Stimulated activated CD8-positive, alpha-beta memory T cell treated with anti-CD3 and anti-CD28 coated beads, Interleukin-4, amount 100 ng/mL, for 1 hour (primary cell): ENCODE measurements at places on chromosomes 1 and 21.

DNA sequence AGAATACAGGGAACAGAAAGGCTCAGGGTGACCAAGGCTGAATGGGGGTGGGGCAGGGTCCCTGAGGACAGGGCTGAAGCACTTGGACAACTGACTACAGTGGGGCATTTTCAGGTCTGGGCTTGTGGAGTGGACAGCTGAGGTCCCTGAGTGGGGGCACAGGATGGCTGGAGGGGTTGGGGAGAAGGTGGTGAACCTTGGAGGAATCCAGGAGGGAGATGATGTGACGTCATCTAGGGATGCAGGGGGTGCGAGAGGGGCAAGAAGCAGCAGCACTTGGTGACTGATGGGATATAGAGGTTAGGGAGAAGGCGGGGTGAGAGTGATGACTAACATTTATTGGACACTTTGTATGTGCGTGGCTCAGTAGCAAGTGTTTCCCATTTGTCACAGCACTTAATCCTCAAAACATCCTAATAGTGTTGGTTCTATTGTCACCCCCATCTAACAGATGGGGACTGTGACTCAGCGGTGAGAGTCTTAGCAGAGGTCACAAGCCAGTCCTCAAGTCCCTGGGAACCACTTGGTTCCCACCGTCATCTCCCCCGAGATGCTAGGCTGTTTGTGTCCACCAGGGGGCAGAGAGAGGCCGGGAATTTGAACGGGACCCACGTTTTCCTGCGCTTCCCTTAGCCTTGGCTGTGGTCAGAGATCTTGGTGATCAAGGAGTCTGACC is 27.9 kb upstream of the BMP8B start:
- DNase-seq, result peak; percentile 9

GRCh38 chr1:183287191-183287675 is 101.2 kb downstream of the LAMC2 start:
- no peak for DNase-seq

DNA sequence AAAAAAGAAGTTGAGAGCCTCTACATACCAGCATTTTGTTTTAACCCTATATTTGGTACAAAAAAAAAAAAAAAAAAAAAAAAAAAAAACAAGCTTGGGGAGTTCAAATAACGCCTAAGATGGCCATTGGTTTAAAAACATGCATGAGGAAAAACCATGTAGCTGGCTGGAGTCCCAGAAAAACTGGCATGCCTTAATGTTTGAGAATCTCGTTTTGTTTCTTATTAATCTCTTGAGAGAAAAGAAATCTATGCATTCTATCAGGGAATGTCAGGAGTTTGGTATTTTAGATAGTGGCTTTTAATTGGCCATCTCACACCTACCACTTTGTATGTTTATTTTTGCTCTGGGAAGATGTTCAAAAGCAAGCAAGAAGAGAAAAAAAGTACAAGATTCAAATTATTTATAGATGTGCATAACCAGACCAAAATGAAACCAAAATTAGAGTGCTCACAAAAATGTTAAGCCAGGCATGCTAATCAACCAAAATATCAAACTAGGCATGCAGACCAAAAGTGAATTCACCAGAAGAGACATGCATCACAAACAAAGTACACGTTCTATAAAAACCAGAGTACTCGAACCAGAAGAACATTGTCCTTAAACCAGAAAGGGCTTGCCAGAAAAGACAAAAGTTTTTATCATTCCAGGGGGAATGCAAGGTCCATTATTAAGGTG is 156.6 kb downstream of the AK5 start:
- DNase-seq, result no peak

GRCh38 chr1:154938604-154939399 is 2.3 kb upstream of the PMVK start:
- DNase-seq, result no peak

DNA sequence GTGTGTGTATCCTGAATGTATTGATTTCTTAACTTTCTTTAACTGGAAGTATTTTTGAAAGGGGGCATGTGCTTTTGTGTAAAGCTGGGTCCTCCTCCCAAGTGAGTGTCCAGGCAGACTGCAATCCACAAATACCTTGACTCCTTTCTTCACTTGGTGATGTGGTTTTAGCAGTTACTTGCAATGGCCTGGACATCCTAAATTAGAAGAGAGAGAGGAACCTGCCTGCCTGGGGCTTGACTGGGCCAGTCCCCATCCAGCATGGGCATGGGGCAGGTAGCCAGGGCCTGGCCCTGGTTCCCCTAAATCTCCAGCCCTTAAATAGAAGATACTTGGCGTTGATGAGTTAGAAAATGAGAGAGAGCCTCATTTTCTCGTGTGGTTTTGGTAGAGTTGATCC is 159.7 kb downstream of the PGBD5 start:
- no peak for DNase-seq

GRCh38 chr1:39088658-39089057 is 62.5 kb downstream of the NDUFS5 start:
- DNase-seq, result no peak

- DNase-seq, result no peak
Measured at GRCh38 chr1:149937759-149938158, 1.1 kb upstream of the MTMR11 start.

DNA sequence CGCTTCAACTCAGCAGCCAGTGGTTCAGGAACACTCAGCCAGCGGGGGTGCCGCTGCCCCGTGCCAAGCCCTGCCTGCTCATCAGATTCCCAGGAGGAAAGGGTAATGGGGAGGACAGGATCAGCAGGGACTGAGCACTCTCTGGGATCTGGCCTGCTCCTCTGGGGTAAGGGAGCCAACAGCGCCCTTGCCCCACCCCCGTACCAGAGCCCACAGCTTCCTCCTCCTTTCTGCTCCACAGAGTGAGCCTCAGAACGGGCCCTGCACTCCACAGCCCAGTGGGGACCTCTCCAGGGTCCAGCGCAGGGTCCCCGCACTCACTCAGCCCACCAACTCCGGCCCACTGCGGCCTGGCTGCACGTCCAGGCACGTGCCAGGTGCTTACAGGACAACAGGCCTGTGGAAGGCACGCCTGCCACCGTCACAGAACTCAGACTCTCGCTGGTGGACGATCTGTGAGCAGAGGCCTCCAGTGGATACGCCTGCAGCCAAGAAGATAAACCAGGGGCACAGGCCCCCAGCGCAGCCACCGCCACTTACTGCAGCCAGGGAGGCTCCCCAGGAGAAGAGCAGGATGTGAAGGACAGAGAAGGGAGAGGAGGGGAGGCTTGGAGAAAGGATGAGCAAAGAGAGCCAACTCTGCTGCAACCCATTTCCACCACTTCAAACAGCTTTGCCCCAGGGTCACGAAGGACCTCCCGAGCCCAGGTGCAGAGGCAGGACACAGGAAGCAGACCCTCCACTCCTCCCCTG is 2.1 kb downstream of the MEGF6 start:
- no peak for DNase-seq

DNA sequence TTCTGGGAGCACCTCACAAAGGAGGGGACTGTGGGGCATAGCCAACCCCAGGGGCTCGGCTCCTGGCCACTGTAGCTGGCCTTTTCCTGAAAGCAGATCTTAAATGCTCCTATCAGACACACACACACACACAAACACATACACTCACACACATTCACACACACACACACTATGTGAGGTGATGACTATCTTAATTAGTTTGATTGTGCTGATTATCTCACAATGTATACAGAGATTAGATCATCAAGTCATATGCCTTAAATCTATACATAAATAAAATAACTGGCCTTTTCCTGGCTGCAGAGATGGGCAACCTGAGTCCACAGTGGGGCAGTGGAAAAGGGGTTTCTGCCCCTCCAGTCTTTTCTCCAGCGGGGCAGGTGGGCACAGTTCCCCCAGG is 27.1 kb downstream of the LGR6 start:
- DNase-seq, result no peak

DNA sequence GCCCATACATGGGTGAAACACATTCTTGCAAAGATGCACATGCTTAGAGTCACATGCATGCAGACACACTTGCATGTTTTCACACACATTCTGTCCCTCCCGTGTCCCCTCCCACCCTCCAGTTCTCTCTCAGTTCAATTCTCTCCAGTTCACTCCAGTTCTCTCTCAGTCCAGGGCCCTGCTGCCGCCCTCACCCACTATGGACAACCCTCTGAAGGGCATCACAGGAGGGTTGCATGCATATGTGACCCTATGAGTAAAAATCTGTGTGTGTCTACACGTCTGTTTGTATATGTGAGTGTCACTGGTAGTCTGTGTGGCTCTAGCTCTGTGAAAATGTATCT is 21.8 kb upstream of the ADGRB2 start:
- no peak for DNase-seq

DNA sequence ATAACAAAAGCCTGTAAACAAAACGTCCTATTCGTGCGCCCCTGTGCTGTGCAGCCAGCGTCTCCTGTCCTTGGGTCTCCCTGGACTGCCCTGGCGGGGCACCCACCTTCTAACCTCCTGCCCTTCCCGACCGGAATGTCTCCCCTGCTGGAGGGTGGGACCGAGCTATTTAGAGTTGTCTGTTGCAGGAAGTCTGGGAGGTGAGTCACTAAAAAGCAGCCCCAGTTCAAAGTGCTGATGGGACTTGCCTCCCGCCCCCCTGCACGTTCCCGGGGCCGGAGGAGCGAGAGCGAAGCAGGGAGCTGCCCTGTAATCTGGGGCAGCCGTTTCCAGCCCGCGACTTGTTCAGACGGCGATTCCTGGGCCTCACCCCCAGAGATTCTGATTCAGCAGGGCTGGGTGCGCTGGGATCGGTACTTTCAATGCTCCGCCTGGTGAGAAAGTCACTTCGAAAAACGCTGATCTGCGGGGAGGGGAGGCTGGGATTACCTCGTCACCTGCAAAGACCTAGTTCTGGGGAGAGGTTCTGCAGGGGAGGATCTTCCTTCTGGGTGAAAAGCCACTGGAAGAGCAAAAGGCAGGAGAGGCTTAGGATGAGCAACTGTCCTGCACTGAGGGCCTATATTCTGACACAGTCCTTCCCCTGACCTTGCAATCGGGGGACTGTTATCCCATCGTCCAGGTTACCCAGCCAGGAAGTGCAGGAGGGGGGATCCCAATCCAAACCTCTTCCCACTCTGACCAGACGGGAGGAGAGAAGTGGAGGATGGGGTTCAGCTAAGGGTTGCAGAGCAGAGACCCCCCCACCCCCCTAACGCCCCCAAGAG is 1.2 kb upstream of the DHRS3 start:
- no peak for DNase-seq

DNA sequence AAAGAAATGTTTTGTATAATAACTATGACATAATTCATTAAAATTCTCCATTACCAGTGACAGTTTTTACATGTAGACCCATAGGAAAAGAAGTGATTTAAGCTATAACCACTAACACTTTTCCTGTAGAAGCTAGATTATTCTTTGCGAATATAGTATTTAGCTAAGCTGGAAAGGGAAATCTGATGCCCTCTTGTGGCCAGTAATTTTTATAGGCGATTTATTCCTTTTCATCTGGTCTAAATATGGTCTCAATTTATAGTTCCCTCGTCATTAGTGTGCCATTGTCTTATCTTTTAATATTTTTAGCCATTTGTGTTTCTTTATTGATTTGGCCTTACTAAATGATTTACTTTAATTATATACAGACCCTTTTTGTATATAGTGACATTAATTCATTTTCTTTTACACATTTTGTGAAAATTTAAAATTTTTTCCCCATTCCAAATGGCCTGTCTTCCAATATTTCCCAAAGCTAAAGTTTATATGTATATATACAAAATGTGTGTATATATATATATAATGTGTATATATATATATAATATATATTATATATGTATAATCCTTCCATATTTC is 26.7 kb downstream of the BTG3 start:
- no peak for DNase-seq

DNA sequence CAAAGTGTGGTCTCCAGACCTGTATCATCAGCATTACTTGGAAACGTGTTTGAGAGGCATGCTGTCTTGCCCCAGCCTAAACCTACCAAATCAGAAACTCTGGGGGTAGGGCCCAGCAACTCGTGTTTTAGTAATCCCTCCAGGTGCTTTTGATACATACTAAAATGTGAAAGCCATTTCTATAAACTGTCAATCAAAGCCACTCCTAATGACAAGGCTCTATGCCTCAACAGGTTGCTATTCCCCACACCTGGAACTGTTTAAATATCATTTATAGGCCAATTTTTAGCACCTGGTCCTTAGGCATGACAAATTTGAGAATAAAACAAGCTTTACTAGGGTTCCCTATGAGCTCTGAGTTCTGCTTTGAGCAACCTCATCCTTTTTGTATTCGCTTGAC is 158.7 kb upstream of the NR5A2 start:
- no peak for DNase-seq

DNA sequence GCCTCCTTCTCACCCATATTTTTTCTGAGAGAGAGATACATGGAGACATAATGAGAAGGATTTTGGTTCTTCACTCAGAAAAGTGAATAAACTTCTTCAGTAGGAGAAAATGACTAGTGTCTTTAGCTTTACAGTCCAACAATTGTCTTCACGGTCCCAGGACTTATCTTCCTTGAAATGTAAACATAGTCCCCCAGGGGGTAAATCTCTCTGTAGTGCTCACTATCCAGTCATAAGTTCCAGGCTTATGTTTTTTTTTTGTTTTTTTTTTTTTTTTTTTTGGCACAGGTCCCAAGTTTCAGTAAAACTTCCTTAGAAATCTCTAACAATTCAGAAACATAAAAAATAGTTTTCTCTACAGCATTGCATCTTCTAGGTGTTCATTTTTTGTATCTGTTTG is 890.2 kb upstream of the B3GALT2 start:
- no peak for DNase-seq

GRCh38 chr1:106998431-106999002 is 58.0 kb upstream of the PRMT6 start:
- DNase-seq, result no peak

DNA sequence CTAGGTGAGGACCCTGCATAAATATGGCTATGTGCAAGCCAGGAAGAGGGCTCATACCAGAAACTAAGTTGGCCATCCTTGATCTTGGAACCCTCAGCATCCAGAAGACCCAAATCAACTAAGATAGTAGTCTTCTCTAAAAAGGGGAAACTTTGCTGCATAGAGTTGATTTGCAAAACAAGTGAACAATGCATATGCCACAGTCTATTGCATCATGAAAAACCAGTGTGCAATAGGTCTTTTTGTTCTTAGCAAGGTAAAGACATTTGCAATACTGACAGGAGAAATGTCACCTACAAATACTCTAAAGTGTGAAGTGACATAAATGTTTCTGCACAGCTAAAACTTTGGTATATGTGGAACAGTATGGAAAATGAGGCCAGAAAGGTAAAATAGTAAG is 2.0 kb upstream of the IFI16 start:
- DNase-seq, result no peak

- DNase-seq, result no peak
Measured at GRCh38 chr1:114745291-114745690, 12.5 kb downstream of the CSDE1 start.

- no peak for DNase-seq
Measured at GRCh38 chr1:218525451-218526197, 180.5 kb downstream of the TGFB2 start.

GRCh38 chr1:58006421-58007046 is 540.0 kb downstream of the OMA1 start:
- no peak for DNase-seq
